Stimulated activated memory B cell treated with anti-CD40 and anti-IgM and Interleukin-4, amounts not matched to agents 10 μg/mL and 1 μg/mL and 100 μg/mL, for 72 hours (primary cell): ENCODE measurements at places on chromosomes 7 and 10.

DNA sequence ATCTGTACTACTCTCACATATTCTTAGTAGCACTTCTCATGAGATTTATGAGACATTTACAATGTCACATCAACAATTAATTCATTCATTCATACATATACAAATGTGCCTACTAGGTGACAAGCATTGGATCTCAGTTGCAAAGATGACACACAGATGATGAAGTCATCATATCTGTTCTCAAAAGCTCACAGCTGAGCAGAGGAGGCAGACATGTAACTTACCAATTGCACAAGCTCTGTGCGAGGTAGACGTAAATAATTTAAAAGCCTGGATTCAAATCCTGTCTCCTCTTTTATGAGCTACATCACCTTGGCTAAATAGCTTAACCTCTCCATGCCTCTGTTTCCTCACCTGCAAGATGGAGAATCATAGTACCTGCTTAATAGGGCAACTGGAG, 109.4 kb upstream of the FAM133B start:
- ATAC-seq = no peak

DNA sequence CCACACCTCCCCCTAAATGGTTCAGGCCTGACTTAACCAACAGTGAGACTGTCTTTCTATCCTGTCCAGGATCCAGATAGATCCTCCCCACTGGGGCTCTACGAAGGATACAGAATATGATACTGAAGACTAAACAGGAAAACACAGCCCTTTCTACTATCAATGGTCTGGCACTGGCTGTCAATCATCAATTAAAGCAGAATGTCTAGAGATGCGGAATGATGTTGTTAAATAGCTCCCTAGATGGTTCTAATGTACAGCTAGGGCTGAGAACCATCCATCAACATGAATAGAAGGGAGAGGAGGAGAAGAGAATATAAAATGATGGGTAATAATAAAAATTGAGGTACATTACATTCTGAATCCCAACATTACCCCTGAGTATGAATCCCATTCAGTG, 314.3 kb upstream of the CELF2 start:
- ATAC-seq = no peak

DNA sequence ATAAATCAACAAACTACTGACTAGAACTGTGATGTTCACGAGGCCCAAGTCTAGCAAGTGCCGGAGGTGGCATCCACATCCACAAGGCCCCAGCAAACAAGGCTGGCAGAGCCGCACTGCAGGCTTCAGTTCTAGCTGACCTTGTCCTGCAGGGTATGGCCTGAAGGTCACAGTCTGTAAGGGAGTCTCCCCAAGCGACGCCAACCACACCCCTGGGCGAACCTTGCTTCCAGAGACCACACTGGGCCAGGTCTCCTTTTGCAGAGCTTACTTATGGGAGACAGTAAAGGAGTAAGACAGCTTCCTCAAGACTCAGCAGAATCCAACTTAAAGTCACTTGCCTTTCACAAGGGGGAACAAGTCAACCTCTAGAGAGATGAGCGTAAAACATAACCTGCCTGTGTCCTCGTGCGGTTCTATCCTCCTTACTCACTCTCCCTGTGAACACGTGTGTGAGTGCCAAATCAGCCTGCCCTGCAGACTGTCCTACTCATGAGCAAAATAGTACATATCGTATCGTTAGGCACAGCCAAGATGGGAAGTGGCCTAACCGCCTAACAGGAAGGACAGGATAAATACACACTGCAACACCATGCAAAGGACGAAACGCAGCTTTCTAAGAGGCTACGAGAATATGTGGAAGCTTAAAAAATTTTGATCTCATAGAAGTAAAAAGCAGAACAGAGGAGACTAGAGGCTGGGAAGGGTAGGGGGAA, 22.7 kb downstream of the FAM53B start:
- no peak for ATAC-seq

DNA sequence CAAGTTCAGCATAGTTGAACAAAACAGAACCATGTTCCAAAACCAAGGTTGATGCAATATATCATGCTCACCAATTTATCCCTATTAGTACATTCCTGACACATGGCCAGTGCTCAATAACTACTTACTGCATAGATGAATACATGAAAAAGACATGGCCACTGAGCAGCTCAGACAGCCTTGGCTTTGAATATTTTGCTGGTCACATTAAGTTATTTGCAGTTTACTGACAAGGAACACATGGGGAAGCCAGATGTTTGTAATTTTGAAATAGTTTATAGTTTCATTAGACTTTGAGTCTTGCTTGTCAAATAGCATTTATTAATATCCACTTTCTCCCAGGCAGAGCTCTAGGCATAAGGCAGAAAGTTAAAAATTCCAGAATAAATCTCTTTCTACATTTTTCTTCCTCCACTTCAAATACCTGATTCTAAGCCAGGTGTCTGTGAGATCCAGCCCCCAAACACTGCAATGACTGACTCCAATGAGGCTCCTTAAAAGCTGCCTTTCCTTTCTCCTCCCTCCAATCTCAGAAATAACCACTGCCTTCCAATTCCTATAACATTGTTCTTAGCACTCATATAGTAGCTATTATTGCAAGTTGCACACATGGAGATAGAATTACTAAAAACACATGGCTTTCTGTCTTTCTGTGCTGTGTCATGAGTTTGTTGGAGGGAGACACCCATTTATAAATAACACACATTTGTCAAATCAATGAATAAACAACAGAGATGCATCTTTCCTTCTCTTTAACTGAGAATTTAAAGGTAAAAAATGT, 91.3 kb downstream of the PCGF5 start:
- no peak for ATAC-seq

DNA sequence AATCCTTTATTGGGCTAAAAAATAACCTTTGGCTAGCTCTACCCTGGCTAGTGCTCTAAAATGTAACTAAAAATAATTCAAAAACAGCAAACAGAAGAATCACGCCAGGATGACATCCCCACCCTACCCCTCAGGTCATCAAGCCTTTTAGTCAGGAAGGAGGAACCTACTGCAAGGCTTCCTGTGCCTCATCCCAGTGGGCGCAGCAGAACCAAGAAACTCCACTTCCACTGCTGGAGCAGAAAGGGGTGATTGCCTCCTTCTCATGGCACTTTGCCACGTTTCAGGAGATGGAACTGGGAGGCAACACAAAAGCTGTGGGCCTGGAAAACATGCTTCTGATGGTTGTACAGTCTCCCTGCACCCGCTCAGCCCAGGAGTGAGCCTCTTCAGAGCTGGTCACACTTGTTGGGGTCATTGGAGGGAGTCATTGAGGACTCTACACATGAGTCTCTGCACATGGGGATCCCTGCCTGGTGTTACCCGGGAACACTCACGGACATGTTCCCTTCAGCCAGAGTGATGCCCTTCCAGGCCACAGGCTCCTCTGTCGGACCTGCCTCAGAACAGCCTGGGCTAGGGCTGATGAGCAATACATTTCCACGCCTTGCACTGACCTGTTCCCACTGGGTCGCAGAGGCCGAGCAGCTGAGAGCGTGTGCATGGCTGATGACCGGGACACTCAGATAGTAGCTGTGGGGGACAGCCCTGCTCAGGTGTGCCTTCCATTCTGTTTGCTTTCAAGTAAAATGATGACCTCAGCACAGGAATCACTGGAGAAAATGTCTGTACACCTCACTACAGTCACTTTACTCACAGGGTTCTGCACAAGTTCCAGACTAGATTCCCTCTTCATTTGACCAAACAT, 355.3 kb downstream of the FGFR2 start:
- no peak for ATAC-seq

DNA sequence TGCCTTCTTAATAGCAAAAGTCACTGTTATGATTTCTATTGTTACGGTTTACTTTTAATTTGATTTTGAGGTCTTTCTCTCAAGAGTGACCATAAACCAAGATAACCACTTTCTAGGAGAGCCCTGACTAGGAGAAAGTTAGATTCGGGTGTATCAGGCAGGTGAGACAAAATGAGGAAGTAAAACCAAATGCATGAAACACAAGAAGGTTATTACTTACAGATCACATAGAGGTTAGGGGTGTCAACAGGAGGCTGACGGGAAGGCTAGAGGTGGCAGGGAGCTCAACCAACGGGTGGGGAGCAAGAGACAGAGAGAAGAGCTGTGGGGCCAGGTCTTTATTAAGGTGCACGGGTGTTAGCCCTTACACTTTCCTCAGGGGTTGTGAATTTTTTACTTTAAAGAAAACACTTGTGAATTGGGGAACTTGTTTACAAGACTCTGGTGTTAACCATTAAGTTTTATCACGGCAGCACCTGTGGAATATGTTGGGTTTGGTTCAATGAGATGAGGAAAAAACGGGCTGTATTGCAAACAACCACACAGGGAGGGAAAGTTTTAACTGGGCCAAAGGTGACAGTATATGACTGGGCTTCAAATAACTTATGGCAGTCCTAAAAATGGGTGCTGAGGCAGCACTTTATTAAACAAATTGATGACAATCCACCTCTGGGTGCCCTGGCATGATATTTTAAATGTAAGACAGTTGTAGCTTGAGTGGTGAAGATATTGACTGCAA, 154.9 kb downstream of the SDHAF3 start:
- ATAC-seq = no peak

DNA sequence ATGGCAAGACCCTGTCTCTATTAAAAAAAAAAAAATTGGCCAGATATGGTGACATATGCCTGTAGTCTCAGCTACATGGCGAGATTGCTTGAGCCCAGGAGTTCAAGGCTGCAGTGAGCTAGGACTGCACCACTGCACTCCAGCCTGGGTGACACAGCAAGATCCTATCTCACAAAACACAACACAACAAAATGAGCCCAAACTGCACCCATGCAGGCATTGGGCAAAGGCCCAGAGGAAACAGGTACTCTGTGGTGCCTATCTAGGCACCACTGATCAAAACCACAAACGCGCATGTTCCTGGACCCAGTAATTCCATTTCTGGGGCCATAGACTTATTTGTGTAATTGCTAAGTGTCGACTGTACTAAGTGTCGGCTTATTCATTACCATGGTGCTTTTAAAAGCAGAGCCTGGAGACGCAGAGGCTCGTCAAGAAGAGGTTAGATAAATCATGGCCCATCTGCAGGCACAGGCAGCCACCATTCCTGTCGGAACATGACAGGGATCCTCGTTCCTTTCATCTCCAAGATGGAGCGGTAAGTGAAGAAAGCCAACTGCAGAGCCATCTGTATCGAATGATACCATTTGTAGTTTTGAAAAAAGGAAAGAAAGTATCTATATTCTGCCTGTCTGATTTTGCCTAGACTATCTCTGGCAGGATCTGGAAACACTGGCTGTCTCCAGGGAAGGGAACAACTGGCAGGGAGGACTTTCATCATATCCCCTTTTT, 160.4 kb upstream of the RHEB start:
- no peak for ATAC-seq

- ATAC-seq = no peak
These were observed 211.6 kb downstream of the PHF14 start for GRCh38 chr7:11185179-11185815.

DNA sequence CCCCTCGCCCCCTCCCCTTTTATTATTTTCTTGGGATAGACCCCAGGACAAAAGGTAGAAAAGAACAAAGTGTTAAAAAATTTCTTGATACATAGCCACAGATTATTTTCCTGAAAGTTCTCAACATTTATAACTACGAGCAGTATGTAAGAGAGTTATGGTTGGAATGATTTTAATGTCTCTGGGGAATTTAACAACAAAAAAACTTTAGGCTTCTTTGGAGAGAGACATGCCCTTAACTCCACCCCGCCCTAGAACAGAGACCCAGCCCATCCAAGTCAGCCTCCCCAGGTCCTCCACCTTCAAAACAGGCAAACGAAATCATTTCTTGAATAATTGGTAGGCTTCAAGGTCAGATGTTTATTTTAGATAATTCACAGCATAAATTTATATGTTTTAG, 97.1 kb downstream of the TCF7L2 start:
- no peak for ATAC-seq

- no peak for ATAC-seq
These were observed 105.7 kb downstream of the CCNY start for GRCh38 chr10:35442028-35442427.

GRCh38 chr7:86930554-86931307, 128.7 kb downstream of the ELAPOR2 start:
- no peak for ATAC-seq

- ATAC-seq = no peak
These were observed 5.6 kb downstream of the GPER1 start for GRCh38 chr7:1093502-1093843.

DNA sequence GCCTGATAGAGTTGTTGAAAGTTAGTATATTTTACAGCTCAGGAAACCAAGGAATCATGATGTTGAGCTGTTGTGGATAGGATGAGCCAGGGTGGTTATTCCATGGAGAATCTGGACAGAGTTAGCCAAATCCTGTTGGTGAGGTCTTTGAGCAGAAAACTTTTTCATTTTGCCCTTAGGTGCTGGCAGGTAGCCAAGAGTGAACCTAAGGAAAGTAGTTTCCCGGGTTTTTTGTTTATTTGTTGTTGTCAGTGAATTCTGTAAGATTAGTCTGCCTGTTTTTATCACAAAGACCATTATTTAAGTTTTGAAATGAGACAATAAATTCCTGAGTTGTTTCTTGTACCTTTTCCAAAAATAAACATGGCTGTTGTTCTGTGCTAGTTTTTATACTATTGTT, 61.0 kb downstream of the GALNT11 start:
- no peak for ATAC-seq

- no peak for ATAC-seq
These were observed 574.9 kb downstream of the CCSER2 start for GRCh38 chr10:84903320-84903719.

DNA sequence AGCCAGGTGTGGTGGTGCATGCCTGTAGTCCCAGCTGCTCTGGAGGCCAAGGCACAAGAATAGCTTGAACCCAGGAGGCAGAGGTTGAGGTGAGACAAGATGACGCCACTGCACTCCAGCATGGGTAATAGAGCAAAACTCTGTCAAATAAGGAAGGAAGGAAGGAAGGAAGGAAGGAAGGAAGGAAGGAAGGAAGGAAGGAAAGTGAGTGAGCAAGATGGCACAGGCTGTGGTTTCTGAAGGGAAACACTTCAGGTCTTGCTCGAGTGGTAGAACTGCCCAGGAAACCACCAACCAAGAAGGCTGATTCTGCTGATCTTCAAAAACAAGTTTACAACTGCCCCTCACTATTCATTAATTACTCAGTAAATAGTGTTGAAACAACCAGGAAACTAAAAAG, 45.2 kb downstream of the EZH2 start:
- no peak for ATAC-seq

- ATAC-seq = no peak
These were observed 98.3 kb downstream of the TRRAP start for GRCh38 chr7:98976396-98977185.

GRCh38 chr10:99346247-99346646, 17.1 kb downstream of the CNNM1 start:
- ATAC-seq = no peak

DNA sequence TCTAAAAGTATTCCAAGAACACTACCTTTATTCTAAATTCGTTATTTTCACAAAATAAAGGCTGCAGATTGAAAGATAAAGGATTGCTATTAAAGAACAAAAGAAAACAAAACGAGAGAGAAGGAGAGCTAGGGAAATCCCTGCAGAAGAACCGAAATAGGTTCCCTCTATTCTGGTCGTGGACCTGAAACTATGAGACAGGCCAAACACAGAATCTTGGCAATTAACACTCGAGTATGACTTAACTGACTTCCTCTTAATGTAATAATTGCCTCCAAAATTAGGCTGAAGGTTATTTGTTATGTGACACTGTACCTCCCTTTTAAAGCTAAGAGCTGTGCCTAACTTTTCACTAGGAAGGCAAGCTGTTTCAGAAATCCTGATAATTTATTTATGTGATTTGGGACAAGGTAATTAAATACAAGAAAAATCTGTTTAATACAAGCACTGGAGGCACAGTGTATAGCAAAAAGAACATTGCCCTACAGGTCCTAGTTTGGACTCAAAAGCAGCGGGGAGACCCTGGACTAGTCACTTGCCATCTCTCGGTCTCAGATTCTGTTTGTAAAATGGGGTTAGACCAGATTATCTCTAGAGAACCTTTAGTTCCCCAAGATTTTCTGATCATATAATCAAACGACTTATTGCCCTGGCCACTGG, 11.6 kb downstream of the NAMPT start:
- no peak for ATAC-seq
